ENCODE measurements at places on chromosomes 3 and 15.

DNA sequence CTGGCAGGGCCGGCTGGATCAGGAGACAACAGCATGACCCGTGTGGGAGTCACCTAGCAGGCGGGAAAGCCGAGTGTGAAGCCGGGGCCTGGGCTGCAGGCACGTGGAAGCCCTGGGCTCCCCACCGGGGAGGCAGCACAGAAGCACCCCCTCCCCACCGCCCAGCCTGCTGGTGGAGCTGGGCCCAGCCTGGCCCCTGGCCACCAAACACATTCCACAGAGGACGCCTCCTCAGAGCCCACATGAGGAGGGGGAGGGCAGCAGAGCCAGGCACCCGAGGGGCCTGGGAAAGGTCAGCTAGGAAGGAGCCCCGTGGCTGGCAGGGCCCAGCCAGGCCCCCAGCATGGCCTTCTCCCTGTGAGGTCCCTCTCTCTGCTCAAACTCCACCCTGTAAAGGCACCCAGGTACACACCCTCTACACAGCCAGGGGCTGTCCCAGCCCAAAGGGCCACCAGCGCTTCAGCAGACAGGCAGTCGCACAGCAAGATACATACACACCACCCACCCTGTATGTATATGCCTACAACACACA lies 4.5 kb downstream of the PLXNB1 start:
- no peak for DNase-seq

DNA sequence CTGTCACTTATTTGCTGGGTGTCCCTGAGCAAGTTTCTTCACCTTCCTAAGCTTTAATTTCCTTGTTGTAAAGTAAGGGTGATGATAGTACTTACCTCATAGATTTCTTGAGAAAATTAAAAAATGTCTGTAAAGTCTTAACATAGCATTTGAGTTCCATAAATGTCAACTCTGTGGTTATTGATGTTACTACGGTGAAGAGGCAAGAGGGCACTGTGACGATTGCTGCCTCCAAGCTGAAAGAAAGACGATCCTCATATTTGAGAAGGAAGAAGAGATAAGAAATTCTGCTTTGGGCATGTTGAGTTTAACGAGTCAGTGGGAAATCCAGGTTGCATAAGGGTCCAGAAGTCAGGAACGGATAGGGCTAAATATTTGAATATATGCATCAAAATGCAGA lies 240.8 kb upstream of the ZPLD1 start:
- DNase-seq: no peak

DNA sequence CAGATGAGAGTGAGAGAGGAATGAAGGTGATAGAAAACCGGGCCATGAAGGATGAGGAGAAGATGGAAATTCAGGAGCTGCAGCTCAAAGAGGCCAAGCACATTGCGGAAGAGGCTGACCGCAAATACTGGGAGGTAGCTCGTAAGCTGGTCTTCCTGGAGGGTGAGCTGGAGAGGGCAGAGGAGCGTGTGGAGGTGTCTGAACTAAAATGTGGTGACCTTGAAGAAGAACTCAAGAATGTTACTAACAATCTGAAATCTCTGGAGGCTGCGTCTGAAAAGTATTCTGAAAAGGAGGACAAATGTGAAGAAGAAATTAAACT lies 88.9 kb downstream of the EOMES start:
- DNase-seq: peak; percentile 72

GRCh38 chr15:70833861-70834765 lies 19.8 kb downstream of the LARP6 start:
- no peak for DNase-seq

DNA sequence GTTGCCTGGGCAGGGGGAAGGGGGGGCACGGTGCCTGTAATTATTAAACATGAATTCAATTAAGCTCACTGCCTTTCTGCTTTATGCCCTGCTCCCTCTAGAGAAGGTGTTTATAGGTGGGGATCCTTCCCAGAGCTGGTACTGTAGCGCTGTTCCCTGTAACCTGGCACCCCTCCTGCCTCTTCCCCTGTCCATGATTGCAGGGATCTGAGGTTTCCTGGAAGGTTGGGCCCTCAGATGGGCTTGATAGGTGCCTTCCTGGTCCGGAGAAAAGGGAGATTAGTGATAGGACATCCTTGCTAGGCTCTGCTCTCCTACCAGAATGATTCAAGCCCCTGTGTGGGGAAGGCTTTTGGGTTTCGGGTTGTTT lies 2.1 kb upstream of the FAM131A start:
- DNase-seq: no peak

DNA sequence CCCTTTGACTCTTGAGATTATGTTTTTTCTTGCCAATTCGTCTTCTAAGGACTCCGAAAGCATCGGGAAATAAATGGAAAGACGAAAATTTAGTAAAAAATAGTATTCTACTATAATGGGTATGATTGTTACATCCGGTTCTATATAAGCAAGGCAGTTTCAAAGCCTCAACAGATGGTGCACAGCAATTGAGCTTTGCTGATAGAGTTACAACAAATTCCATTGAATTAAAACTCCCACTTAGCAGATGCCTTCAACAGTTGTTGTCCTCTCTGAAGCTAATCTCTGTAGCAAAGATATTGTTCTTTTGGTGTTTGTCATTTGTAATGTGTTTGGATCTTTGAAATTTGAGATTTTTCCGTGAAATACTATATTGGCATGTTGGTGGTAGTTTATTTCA lies 16.1 kb upstream of the GHSR start:
- DNase-seq: no peak

GRCh38 chr15:77036537-77037387 lies 34.1 kb downstream of the TSPAN3 start:
- no peak for DNase-seq

GRCh38 chr3:71244153-71244825 lies 339.2 kb downstream of the FOXP1 start:
- no peak for DNase-seq

DNA sequence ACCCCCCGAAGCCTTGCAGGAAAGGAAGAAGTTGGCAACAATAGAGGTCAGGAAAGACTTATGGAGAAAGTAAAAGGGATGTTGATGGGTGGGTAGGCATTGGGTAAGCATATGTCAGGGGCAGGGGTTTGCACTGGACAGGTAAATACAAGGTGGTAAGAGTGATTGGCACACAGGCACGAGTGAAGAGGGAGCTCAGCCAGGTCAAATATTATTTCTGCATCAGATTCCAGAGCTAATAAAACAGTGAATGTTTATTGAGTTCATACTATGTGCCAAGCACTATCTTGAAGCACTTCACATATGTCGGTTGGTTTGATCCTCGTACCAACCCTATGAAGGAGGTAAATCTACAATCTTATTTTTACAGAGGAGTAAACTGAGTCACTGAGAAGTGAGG lies 6.6 kb downstream of the CLSTN2 start:
- no peak for DNase-seq

GRCh38 chr3:137222736-137223225 lies 265.0 kb downstream of the IL20RB start:
- DNase-seq: no peak

DNA sequence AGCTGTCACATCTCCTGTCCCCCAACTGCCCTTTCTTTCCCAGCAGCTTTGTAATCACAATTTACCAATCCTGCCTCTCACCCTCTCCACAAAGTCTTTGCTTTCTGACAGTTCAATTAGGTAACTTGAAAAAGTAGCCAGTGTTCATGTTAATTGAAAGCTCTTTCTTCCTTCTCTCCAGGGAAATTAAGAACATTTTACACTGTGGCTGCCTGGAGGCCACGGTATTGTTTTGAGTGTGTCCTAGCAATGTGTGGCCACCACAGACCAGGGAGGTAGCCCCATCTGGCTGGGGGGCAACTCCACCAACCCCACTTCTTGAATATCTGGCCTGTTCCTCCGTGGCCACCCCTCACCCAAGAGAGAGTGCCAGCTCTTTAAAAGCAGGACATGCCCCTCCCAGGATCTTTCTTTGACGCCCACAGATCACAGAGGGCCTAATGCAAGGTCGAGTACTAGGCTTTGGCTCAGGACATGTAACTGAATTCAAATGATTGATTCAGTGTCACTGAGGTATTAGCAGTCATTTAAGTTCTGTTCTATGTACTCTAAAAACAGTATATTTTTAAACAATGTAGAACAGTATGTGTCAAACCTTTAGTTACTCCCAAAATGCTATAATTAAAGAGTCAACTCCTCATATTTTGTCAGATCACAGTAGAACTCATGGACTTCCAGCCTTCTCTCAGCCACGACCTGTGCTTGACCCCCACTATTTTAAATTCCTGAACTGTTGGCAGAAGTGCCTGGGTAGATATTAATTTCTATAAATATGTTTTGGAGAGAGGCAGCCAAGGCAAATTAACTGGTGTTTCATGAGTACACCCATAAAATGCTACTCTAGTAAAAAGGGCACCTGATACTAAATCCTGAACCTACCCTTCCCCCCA lies 164.5 kb downstream of the TNIK start:
- no peak for DNase-seq

- DNase-seq: no peak
These were observed 145.4 kb downstream of the RAB11A start for GRCh38 chr15:66014635-66015182.

DNA sequence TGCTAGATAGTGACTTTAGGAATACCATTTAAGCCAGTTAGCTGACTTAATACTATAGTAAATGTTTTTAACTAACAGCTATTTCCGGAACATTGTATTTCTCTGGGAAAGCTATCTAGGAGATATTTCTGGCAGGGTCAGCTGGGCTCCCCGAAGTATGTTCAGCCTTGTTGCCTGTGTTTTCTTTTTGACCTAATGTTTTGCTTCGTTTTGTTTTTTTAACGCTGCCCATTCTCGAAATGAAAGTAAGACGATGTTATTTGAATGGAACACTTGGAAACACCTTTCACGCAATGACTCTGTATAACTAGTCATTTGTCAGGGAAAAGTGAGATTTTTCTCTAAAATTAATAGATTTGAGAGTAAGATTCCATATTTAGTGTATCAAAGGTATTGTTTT lies 702.9 kb upstream of the NAALADL2 start:
- no peak for DNase-seq

DNA sequence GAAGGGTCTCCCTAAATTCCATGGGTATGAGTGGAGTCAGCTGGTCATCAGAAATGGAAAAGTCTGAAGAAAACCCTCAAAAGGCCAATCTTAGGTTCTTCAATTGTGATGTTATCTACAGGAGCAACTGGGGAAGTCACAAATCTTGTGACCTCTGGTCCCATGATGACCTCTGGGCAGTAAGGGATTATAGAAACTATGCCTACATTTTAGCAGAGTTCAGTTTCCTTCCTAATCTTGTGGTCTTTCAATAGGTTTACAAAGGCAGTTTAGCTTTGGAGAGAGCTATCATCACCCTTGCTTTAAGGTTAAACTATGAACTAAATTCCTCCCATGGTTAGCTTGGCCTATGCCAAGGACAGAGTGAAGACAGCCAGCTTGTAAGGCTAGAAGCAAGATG lies 225.1 kb downstream of the DPH6 start:
- DNase-seq: no peak

DNA sequence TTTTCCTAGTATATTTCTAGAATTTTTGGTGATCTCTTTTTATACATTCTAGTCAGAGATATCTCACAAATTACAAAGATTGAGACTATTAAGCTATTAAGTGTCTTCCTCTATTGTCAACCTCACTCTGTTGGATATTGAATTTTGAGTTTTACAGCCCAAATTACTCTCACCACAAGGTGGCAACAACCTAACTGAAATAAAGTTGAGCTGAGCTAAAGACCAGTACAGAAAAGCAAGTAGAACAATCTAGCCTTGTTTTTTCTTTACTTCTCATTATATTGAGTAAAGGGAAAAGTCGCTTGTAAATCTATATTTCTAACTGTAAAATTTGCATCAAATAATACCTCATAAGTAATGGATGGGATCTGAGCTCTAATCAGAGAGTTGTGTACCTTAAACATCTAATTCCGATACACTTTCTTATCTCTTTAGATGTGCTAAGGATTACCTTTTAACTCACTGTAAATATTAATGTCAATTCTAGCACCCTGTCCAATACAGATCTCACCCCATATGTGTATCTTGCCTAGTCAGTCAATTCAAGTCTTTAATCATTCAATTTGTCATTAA lies 13.6 kb upstream of the COMMD2 start:
- DNase-seq: no peak

DNA sequence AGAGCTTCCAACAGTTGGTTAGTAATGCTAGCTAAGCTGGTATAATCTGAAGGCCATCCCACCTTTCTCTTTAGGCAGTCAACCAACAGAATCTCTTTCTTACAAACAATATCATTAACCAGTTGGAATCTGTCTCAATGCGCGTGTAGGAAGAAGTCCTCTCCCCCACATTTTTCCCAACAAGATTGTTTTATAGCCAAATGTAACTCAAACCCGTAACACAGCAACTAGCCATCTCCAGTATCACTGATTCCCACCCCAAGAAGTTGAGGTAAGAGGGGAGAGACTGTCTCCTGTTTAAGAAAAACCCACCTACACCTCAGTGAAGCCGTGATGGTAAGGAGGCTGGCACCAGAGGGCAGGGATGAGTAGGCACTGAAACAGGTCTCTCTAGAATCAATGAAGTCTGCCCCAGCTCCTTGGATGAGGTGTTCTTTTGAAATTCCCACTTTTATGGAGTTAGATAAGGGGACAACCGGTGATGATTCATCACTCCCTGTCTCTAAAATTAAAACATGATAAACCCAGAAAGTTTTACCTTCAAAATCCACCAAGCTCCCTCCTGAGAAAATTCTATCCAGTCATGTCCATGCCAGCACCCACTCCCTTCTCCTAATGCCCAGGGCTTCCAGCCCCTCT lies 30.9 kb downstream of the CDC25A start:
- DNase-seq: no peak

GRCh38 chr3:36542186-36542585 lies 161.9 kb downstream of the STAC start:
- DNase-seq: no peak

GRCh38 chr3:184347321-184348056 lies 10.1 kb downstream of the FAM131A start:
- no peak for DNase-seq

- DNase-seq: no peak
These were observed 143.4 kb downstream of the FEZF2 start for GRCh38 chr3:62229908-62230307.

- DNase-seq: no peak
These were observed 51.0 kb downstream of the NKIRAS1 start for GRCh38 chr3:23865595-23866396.

- DNase-seq: no peak
These were observed 101.1 kb upstream of the IGF1R start for GRCh38 chr15:98547275-98547674.

- no peak for DNase-seq
These were observed 82.7 kb downstream of the COL8A1 start for GRCh38 chr3:99720985-99721632.

DNA sequence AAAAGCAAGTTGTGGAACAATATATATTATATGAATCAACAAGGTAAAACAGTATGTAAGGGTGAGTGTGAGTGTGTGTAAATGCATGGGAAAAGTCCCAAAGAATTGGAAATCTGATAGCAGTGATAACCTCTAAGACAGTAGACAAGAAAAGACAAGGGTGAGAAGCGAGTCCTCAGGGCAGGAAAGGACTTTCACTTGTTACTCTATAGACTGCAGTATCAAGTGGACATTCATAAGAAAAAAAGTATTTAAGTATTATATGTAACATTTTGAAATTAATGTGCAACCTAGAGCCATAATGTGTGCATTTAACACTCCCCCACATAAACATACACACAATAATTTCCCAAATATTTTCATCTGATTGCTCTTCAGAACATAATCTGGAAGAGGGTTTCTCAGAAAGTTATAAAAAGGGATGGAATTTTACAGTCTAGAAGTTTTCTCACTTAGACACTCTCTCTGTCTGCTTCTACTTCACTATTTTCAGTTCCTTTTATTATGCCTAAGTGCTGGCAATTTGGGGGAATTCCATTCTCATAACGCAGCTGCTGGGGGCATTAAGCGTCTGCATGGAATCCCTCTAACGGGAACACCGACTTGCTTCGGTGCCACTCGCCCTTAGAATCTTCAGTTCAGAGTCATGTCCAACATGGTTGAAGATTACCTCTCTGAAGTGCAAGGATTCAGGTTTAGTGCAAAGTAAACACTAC lies 50.0 kb upstream of the CDIN1 start:
- DNase-seq: no peak

Measured in HL-60 (cell line).